ENCODE measurements at places on chromosomes 1 and 21. TPM values are rescaled to one million over a fixed set of nuclear protein-coding genes. Genes with fewer than 3 reads are reported as not detected.

Gene BRDT
- total RNA-seq, result not detected

- peak overlapping the region; percentile 67 for H3K27ac ChIP-seq
- H3K4me3 ChIP-seq, result no peak overlapping the region
- peaks cover 50% of the 10 kb centered on the region for H3K4me1 ChIP-seq
- H3K27me3 ChIP-seq, result no peaks in the 10 kb centered on the region
- DNase-seq, result no peak
Measured at GRCh38 chr1:164588516-164589341, 29.7 kb downstream of the PBX1 start.

Gene SLC9C2
- not detected for total RNA-seq

DNA sequence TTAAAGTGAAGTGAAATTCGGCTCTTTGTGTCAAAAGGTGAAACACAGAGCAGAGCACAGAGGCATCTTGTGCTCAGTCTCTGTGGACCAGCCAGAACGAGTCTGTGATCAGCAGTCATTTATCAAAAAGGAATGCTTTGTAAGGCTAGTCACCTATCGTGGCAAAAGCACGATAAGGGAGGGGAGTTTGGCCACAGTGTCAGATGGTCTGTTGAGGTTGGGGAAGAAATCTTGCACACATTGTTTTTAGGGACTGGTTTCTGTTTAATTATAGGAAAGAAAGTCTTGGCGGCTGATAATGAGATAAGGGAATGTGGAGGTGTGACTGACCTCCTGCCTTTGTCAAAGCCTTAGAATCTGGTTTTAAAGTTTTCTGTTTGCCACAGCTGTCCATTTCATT lies 58.2 kb upstream of the KIAA1614 start:
- no peak for DNase-seq
- no peaks in the 10 kb centered on the region for H3K36me3 ChIP-seq
- no peaks in the 10 kb centered on the region for H3K27me3 ChIP-seq
- no peaks in the 10 kb centered on the region for H3K4me1 ChIP-seq
- H3K4me3 ChIP-seq, result no peak overlapping the region

Gene TTC34
- total RNA-seq, result 0.50 TPM

GRCh38 chr1:202247104-202247503 lies 53.5 kb downstream of the LGR6 start:
- H3K27me3 ChIP-seq, result no peaks in the 10 kb centered on the region
- peaks cover 5% of the 10 kb centered on the region for H3K4me1 ChIP-seq
- no peak overlapping the region for H3K4me3 ChIP-seq
- no peaks in the 10 kb centered on the region for H3K36me3 ChIP-seq
- no peak for DNase-seq

Gene UBE2U
- total RNA-seq, result not detected

Gene CNR2
- not detected for total RNA-seq

Gene SV2A
- total RNA-seq, result 52.9 TPM

- no peaks in the 10 kb centered on the region for H3K36me3 ChIP-seq
- no peak overlapping the region for H3K27ac ChIP-seq
- DNase-seq, result no peak
- no peaks in the 10 kb centered on the region for H3K27me3 ChIP-seq
- H3K4me1 ChIP-seq, result no peaks in the 10 kb centered on the region
Measured at GRCh38 chr1:87914396-87914795, 585.7 kb downstream of the LMO4 start.

- DNase-seq, result no peak
- no peak overlapping the region for H3K4me3 ChIP-seq
- no peaks in the 10 kb centered on the region for H3K27me3 ChIP-seq
- no peaks in the 10 kb centered on the region for H3K4me1 ChIP-seq
Measured at GRCh38 chr1:172820475-172821158, 161.7 kb downstream of the FASLG start.

- no peak for DNase-seq
- H3K4me3 ChIP-seq, result no peak overlapping the region
- H3K27me3 ChIP-seq, result no peaks in the 10 kb centered on the region
Measured at GRCh38 chr1:225418598-225418997, 9.2 kb downstream of the LBR start.

Gene CFHR2
- not detected for total RNA-seq

Gene OR2T1
- not detected for total RNA-seq

Gene TLCD4
- total RNA-seq, result 3.5 TPM

Gene RIMS3
- 21.0 TPM for total RNA-seq

Gene E2F2
- total RNA-seq, result 6.1 TPM

Gene MPZ
- total RNA-seq, result 6.1 TPM

DNA sequence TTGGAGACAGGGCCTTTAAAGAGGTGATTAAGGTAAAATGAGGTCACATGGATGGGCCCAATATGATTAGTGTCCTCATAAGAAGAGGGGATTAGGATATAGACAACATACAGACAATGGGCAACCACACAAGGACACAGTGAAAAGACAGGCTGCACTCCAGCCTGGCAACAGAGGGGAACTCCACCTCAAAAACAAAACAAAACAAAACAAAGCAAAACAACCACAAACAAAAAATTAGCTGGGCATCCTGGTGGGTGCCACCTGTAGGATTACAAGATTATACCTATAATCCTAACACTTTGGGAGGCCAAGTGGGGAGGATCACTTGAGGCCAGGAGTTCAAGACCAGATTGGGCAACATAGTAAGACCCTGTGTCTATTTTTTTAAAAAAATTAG lies 4.8 kb upstream of the MDM4 start:
- no peaks in the 10 kb centered on the region for H3K27me3 ChIP-seq
- no peaks in the 10 kb centered on the region for H3K4me1 ChIP-seq
- no peak overlapping the region for H3K27ac ChIP-seq
- no peak for DNase-seq
- no peak overlapping the region for H3K4me3 ChIP-seq

DNA sequence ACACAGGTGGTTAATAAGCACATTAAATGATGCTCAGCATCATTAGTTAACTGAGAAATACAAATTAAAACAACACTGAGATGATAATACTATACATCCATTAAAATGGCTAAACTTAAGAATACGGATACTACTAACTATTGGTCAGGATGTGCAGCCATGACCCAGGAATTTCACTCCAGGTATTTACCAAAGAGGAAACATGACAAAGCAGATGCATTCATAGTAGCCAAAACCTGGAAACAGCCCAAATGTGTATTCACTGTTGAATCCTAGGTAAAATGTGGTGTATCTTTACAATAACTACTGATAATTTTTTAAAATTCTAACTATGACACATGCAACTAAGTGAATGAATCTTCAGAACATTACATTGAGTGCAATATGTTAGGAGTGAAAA lies 73.0 kb downstream of the PTPRC start:
- no peaks in the 10 kb centered on the region for H3K27me3 ChIP-seq
- no peak overlapping the region for H3K4me3 ChIP-seq
- H3K27ac ChIP-seq, result no peak overlapping the region
- H3K4me1 ChIP-seq, result no peaks in the 10 kb centered on the region
- no peaks in the 10 kb centered on the region for H3K36me3 ChIP-seq

Gene PGBD5
- 18.4 TPM for total RNA-seq

GRCh38 chr1:194215448-194215847 lies 1029.0 kb upstream of the B3GALT2 start:
- no peaks in the 10 kb centered on the region for H3K36me3 ChIP-seq
- no peak for DNase-seq
- no peak overlapping the region for H3K27ac ChIP-seq

- H3K27me3 ChIP-seq, result peaks cover 4% of the 10 kb centered on the region
- H3K4me1 ChIP-seq, result no peaks in the 10 kb centered on the region
- H3K4me3 ChIP-seq, result no peak overlapping the region
- H3K27ac ChIP-seq, result no peak overlapping the region
- H3K36me3 ChIP-seq, result no peaks in the 10 kb centered on the region
Measured at GRCh38 chr21:33047231-33047630, 21.5 kb downstream of the OLIG2 start.

Gene TNFSF4
- total RNA-seq, result 0.63 TPM

Gene HRNR
- not detected for total RNA-seq

- H3K36me3 ChIP-seq, result no peaks in the 10 kb centered on the region
- H3K4me1 ChIP-seq, result no peaks in the 10 kb centered on the region
- H3K27ac ChIP-seq, result no peak overlapping the region
- no peaks in the 10 kb centered on the region for H3K27me3 ChIP-seq
- DNase-seq, result no peak
Measured at GRCh38 chr1:230317823-230318819, 108.0 kb downstream of the PGBD5 start.

Gene LENEP
- total RNA-seq, result 1.3 TPM

- DNase-seq, result peak; percentile 37
- no peaks in the 10 kb centered on the region for H3K4me1 ChIP-seq
- H3K36me3 ChIP-seq, result no peaks in the 10 kb centered on the region
- no peaks in the 10 kb centered on the region for H3K27me3 ChIP-seq
Measured at GRCh38 chr1:29392486-29393450, 156.4 kb downstream of the PTPRU start.

Gene DNM3
- 8.5 TPM for total RNA-seq

DNA sequence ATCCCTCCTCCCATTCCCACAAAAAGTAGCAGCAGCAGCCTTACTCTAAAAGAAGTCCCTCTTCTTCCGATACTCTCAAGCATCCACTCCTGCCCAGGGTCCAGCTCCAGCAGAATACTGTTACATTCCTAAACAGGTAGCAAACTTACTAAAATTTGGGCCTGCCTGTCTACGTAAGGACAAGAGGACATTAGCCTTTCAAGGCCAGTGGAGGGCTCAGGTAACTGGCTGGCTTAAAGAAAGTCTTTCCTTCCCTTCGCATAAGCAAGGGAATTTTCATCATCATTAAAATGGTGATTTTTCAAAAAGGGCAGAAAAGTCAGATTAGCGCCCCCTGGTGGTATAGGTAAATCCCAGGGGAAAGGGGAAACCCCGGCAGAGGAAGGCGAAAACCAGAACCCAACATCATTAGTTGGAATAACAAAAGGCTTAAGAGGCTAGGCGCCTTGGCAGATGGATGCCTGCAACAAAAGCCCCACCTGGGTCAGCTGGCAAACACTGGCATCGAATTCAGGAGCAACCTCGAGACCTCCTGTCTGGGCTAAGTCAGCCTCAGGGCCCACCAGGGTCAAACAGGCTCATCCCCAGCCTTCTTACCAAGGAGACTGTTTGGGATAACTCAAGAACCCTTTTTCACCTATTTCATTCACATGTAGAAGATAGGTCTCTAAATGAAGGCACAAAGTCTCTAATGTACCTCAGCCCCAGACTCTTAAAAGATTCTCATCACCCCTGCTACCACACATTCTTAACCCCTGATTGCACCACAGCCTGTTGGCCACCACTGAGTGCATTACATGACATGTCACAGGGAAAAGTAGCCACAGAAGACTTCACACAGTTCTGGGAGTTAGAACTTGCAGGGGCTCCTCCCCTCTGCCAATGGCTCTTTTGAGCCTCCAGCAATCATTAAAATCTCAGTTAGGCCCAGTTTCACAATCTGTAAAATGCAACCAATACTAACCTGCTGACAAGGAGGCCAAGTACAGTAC lies 36.7 kb downstream of the ERI3 start:
- peak; percentile 54 for DNase-seq
- no peaks in the 10 kb centered on the region for H3K27me3 ChIP-seq
- no peak overlapping the region for H3K4me3 ChIP-seq
- no peak overlapping the region for H3K27ac ChIP-seq
- H3K36me3 ChIP-seq, result peaks cover 29% of the 10 kb centered on the region
- H3K4me1 ChIP-seq, result peaks cover 7% of the 10 kb centered on the region

Gene RAP1A
- 30.6 TPM for total RNA-seq

GRCh38 chr1:60895701-60896100 lies 186.7 kb upstream of the NFIA start:
- no peak overlapping the region for H3K27ac ChIP-seq
- H3K36me3 ChIP-seq, result no peaks in the 10 kb centered on the region
- H3K4me1 ChIP-seq, result peaks cover 16% of the 10 kb centered on the region

GRCh38 chr1:246591047-246591446 lies 24.8 kb downstream of the CNST start:
- H3K36me3 ChIP-seq, result no peaks in the 10 kb centered on the region
- no peaks in the 10 kb centered on the region for H3K27me3 ChIP-seq
- H3K4me3 ChIP-seq, result no peak overlapping the region
- H3K4me1 ChIP-seq, result no peaks in the 10 kb centered on the region
- no peak overlapping the region for H3K27ac ChIP-seq

Gene CCDC185
- not detected for total RNA-seq

Gene GPN2
- 36.8 TPM for total RNA-seq

- H3K36me3 ChIP-seq, result no peaks in the 10 kb centered on the region
- no peaks in the 10 kb centered on the region for H3K27me3 ChIP-seq
- H3K4me3 ChIP-seq, result no peak overlapping the region
- no peak for DNase-seq
- H3K4me1 ChIP-seq, result no peaks in the 10 kb centered on the region
Measured at GRCh38 chr1:94335950-94336349, 82.2 kb upstream of the ABCD3 start.

Gene TRIM17
- 2.3 TPM for total RNA-seq

- no peak overlapping the region for H3K27ac ChIP-seq
- no peaks in the 10 kb centered on the region for H3K4me1 ChIP-seq
- no peak for DNase-seq
Measured at GRCh38 chr1:98669355-98670296, 8.1 kb downstream of the SNX7 start.

DNA sequence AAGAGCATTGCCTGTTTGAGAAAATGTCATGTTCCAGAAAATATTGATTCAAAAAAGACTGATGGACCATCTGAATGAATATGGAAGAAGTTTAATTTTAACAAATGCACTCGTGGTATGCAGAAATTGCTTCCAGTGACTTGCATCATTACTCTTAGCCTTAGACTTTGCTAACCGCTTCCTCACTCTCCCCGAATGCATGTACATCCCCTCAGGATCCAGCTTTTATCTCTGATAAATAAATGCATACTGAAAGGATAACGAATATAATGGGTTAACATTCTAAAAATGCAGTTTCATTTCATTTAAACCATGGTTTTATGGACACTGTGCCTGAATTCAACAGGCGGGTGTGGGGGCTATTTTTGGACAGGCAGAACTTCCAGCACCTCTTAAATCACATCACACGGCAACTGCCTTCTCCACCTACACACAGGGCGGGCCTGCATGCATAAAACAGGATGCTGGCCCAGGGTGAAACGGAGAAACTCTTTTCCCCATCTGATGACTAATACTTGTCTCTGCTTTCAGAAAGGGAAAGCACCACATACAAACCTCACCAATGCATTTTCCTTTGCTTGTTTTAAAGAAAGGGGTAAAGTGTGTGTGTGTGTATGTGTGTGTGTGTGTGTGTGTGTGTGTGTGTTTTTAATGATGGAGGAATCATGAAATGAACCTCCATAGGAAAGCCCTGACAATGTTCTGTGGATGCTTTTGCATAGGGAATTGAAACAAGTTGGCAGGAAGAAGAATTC lies 48.7 kb downstream of the SPAG17 start:
- no peaks in the 10 kb centered on the region for H3K4me1 ChIP-seq
- H3K27me3 ChIP-seq, result no peaks in the 10 kb centered on the region
- H3K27ac ChIP-seq, result no peak overlapping the region
- no peaks in the 10 kb centered on the region for H3K36me3 ChIP-seq
- no peak overlapping the region for H3K4me3 ChIP-seq

Data from H1 (cell line).